Dorsolateral prefrontal cortex (tissue), 122 donors: ENCODE measurements at places on chromosomes 3 and 15.

- no peak for DNase-seq
Observed at GRCh38 chr3:62795978-62796657, 79.1 kb downstream of the CADPS start.

GRCh38 chr3:106813742-106814141 lies 563.5 kb upstream of the CCDC54 start:
- DNase-seq = no peak

GRCh38 chr3:112074616-112075497 lies 11.3 kb upstream of the C3orf52 start:
- DNase-seq = no peak

GRCh38 chr3:98188545-98188944 lies 22.0 kb downstream of the OR5H15 start:
- DNase-seq = no peak

DNA sequence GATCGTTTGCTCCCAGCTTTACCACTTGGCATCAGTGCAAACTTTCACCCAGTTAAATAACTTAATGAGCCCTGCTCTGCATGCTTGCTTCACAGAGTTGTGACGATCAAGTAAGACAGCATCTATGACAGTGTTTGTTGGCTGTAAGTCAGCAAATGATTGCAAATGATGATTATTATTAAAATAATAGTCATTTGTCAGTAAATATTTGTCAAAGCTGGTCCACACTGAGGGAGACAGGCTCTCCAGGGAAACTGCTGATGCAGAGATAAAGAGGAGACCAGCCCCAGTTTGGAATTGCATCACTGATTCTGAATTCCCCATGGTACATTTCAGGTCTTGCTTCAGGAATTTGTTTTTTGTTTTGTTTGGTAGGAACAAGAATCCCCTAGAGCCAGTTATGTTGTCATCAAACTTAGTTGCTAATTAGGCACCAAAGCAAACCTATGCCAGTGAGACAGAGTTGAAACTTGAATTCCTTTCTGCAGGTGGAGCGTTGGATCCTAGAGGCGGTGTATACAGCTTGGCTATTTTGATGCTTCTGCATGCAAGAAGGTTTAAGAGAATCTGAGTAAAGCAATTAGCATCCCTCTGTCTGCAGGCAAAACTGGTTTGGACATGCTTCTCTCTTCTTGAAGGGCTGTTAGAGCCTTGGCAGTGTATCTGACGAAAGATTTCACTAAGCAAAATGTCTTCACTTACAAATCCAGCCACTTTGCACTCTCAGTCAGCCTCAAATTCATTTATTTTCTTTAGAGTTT lies 338.6 kb upstream of the TPRG1 start:
- no peak for DNase-seq

DNA sequence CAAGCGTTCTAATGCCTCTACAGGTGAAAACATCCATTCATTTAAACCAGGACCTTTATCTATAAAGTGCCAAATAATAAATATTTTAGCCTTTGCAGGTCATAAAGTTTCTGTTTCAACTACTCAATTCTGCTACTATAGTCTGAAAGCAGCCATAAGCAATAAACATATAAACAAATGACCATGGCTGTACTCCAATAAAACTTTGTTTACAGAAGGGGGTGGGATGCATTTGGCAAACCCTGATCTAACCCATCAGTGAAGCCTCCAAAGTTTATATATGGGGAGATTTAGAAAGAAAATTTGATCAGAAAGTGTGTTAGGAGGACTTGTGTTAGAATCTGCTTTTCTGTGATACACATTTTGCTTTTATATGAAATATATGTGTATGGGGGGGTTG lies 161.3 kb downstream of the ZBTB20 start:
- no peak for DNase-seq

GRCh38 chr3:138049157-138049919 lies 39.4 kb downstream of the CLDN18 start:
- no peak for DNase-seq

DNA sequence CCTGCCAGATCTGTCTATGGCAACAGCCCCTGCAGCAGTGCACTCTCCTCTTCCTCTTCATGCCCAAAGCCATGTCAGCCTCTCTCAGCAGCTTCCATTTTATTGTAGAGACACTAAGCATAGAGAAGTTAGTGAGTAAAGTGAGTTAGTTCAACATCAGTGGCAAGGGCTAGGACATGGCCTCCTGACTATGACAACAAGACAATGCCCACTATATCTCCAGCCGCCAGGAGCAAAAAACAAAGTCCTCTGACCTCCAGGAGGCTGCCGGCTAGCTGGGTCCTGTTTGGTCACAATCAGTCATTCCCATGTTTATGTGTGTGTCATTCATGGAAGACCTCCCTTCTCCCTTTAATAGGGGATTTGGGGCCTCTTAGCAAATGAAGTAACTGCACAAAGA lies 14.9 kb downstream of the NR1I2 start:
- no peak for DNase-seq

- no peak for DNase-seq
Observed at GRCh38 chr15:28934645-28935044, 48.9 kb downstream of the APBA2 start.

DNA sequence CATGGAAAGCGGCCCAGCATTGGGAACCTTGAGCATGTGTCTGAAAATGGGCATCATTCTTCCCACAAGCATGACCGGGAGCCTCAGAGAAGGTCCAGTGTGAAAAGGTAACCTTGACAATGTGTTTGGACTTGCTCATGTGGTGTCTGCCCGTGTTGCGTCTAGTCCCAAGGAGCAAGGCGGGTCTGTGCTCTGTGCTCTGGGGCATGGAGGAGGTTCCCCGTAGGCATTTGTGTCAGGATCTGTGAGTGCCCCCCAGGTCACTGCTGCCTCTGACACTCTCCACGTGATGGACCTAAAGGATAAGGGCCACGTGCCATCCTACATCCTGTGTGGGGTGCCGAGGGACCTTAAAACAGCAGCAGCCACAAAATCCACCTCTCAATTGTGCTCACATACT lies 44.9 kb downstream of the CHDH start:
- no peak for DNase-seq

- DNase-seq = no peak
Observed at GRCh38 chr3:148457886-148458285, 239.8 kb upstream of the AGTR1 start.

- no peak for DNase-seq
Observed at GRCh38 chr3:187626581-187626980, 43.6 kb downstream of the SST start.
